ENCODE measurements at places on chromosomes 11 and 22. TPM values are rescaled to one million over a fixed set of nuclear protein-coding genes. Genes with fewer than 3 reads are reported as not detected.
A peak's percentile ranks its signal among the peaks of the same experiment; 100 is the strongest.

WNT7B gene
- total RNA-seq: not detected

DBX1 gene
- not detected for total RNA-seq

H19 gene
- total RNA-seq: not detected

OSBPL5 gene
- total RNA-seq: 6.9 TPM

GLB1L2 gene
- total RNA-seq: not detected

POGLUT3 gene
- total RNA-seq: not detected

CREB3L1 gene
- 0.17 TPM for total RNA-seq

OR9G4 gene
- total RNA-seq: not detected

BIK gene
- total RNA-seq: 67.6 TPM

- DNase-seq: peak; percentile 23
Measured at GRCh38 chr11:7571640-7572000, 57.8 kb downstream of the PPFIBP2 start.

DNA sequence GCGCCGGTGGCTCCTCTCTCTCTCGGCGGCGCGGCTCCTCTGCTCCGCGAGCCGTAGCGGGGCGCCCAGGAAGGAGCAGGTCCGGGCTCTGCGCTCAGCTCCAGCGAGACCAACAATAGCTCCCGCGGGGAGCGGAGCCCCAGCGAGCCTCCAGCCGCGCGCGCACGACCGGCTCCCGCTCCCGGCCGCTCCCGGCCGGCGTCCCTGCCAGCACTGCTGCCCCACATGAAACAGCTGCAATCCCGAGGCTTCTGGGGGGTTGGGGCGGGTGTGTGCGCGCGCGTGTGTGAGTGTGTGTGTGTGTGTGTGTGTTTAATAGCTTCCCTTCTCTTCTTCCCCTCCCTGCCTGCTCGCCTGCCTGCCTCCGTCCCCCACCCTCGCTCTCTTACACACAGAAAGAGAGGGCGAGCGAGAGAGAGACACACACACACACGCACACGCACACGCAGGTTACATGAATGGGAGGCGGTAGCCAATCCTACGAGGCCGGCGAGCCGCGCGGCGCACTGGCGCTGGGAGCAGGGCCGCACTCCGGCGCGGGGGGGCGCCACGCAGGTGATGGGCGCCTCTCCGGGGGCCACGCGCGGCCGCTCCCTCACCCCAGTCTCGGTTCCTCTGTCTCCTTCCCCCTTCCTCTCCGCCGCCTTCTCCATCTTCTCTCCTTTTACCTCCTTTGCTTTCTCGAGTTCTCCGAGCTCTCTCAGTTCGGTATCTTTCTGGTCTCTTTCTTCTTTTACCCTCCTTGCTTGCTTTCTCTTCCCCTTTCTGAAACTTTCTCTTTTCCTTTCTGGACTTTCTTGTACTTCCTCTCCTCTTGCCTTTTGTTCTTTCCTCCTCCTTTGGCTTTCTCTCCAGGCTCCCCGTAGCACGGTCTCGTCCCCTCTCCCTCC lies at the start of gene TENM4:
Gene TENM4, minus strand, starts transcription at position 460 of the 890 bp plus-strand sequence. CDS start 371,086 bp downstream, outside the sequence.
- no peak for DNase-seq

DNA sequence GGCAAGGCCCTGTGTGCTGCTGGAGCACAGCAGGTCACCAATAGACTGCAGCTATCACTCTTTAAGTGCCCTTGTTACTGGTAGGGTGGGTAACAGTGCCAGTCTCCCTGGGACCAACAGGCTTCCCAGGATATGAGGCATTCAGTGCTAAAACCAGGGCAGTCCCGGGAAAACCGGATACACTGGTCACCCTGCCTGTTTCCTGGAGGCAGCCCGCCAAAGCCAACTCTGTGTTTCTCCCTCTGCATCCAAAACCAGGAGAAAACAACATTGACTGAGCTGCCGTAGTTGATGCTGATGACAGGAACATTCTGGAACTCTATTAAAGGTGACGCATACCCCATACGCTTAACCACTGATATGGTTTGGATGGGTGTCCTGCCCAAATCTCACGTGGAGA lies 149.1 kb downstream of the SHANK2 start:
- no peak for DNase-seq

- DNase-seq: no peak
Measured at GRCh38 chr11:73726825-73727224, 34.0 kb downstream of the RAB6A start.

DNA sequence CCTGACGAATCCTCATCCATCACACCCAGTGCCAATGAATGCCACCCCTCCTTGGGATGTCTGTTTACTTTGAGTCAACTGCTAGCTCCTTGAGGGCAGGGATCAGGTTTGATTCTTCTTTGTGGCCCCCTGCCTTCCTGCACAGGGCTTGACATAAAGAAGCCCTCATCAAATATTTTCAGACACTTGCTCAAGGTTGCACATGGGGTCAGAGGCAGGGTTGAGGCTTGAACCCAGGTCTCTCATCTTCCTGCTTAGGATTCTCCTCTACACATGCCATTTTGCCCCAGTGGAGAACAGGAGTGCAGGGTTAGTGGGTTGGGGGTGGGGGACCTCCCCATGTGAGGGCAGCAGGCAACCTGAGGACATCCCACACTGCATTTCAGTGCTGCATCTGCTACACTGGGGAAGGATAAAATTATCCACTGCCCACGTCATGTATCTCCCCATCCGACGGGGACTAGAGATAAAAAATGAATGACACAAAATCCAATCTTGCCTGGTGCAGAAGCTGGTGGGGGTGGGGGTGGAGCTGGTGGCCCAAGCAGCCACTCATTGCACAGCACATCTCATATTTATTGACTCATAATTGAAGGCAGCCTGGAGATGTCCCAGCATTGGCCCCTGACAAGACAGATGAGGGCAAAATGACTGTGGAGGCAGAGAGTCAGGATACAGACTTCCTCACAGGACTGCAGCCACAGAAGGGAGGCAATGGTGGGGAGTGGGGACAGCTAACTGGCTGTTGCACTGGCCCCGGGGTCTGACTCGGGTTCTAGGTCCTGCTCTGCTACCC lies 41.3 kb downstream of the NEU3 start:
- DNase-seq: no peak

DNA sequence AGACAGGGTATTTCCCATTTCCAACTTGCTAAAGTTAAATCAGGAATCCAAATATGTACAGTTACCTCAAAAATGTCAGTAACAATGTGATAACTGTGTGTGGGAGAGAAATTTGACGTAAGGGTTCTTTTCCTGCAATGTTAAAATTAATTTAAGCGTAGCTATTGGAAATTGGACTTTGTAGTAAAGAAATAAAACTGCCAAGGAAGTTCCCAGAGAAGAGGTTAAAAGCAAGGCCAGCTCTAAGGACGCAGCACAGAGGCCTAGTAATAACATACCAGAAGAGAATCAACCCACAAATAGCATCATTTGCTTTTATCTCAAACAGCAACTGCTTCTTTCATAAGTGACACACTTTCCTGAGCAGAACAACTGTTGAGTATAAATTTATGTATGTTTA lies 36.8 kb upstream of the GRIA4 start:
- no peak for DNase-seq

GRCh38 chr11:409008-409599 lies 5.7 kb downstream of the SIGIRR start:
- DNase-seq: no peak
